ENCODE measurements at places on chromosomes 3 and 15.

DNA sequence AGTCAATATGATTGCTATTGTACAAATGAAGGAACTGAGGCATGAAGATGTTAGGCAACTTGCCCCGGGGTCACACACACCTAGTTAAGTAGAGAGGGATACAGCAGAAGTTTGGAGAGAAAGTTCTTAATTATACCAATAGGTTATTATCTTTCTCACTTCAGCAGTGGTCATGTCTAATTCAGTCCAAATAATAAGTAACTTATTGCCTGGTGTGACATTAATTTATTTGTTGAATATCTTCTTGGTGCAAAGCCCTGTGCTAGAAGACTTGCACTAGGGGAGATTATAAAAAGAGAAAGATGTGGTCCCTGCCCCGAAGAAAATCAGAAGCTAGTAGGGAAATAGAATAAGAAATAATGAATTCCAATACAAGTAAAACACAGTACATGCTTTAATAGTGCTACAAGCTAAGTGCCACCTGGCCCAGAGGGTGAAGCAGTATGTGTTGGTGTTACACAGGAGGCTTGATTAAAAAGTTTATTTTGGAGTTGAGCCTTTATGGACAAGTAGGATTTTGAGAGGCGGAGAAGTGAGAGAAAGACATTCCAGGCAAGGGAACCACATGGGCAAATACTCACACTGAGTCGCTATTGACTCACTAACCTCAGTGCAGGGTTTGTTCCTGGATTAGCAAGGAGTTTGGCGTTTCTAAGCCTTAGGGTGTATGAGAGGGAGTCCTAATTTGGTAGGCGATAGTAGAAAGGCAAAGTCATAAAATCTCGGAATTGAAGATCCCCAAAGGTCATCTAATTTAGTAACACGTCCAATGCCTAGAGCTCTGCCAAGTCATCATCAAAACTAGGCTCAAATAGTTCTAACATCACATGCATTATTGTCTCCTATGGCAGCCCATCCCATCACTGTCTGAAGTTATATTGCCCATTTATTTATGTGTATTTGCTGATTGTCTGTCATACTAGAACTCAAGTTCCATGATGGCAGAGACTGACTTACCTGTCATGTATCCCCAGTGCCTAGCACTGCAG is 19.2 kb upstream of the GSK3B start:
- DNase-seq, result no peak

GRCh38 chr3:19256313-19256712 is 108.0 kb downstream of the KCNH8 start:
- DNase-seq, result no peak

DNA sequence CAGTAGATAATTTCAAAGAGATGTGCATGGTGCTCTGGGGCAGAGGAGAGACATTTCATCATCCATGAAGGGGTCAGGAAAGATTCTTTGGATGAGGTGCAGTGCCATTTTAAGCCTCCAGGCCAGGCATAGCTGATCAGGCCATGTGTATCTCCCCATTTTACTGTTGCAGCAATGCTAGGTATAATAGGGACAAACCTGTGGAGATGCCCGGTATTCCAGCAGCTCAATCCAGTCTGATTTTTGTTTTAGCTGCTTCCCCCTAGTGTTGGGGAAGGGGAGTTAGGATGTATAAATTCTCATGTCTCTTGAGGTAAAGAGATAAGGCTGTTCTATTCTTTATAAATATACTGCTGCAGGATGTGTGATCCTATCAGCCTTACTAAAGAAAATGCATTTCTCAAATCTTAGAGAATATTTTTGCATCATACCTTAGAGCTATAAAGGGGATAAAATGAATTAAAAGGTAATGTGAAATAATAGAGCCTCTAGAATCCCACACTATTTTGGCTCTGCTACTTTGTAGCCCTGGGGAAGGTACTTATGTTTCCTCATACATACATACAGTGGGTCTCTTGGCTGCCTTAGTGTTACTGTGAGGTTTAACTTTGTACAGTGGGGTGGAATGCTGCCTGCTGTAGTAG is 5.2 kb downstream of the CDV3 start:
- no peak for DNase-seq

GRCh38 chr15:75729326-75730069 is 16.9 kb upstream of the CSPG4 start:
- no peak for DNase-seq

- no peak for DNase-seq
Observed at GRCh38 chr15:34584330-34584668, 848 bp upstream of the GOLGA8B start.

DNA sequence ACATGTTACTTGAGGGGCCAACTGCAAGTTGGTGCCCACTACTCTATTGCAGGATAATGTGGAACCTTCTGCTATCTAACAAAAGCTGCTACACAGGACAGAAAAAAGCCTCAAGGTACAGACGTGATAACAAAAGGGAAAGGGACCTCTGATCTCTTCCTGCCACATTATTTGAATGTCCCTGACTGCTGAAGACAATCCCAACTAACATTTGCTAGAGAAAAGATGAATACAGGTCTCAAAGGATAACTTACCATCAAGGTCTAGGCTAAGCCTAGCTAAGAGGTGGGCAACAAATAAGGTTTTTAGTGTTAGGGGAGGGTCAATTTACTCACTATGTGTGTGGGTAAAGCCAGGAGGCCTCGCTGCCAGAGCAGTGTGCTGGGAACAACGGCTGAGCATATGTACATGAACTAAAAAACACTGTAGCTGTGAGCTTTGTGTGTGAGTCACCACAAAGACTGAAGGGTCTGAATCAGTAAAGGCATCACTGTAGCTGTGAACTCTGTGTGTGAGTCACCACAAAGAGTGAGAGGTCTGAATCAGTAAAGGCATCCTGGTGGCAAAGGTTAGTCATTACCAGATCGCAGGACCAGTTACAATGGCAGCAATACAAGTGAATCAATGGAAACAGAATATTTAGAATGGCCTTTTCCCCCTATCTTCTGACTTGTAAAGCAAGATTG is 111.7 kb downstream of the LMLN start:
- peak; percentile 13 for DNase-seq

- no peak for DNase-seq
Observed at GRCh38 chr15:95175914-95176658, 944.7 kb downstream of the MCTP2 start.

DNA sequence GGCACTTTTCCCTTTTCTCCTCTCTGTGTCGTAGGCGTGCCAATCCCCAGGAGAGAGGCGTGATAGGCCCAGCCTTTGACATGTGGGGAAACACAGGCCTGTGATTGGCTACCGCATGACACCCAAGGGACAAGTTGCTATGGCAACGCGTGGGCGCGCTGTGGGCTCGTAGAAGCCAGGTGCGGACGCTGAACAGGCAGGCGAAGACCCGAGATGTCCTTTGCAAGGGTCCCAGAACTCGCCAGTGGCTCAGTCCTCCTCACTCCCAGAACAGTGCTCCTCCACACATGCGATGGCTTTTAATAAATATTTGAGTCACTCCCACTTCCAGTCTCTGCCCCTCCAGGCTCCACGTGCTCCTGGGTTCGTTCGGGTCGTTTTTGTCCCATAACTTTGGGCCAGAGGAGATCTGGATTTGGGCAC is 4.2 kb downstream of the SLC51B start:
- peak; percentile 87 for DNase-seq

- DNase-seq, result no peak
Observed at GRCh38 chr3:169122416-169122815, 541.1 kb downstream of the MECOM start.

- DNase-seq, result no peak
Observed at GRCh38 chr3:3110749-3111361, 681 bp upstream of the IL5RA start.

- no peak for DNase-seq
Observed at GRCh38 chr15:68471541-68471940, 39.6 kb upstream of the ITGA11 start.

- no peak for DNase-seq
Observed at GRCh38 chr15:71893691-71894090, 83.3 kb downstream of the NR2E3 start.

- DNase-seq, result peak; percentile 92
Observed at GRCh38 chr3:129625072-129625874, 18.8 kb upstream of the PLXND1 start.
